ENCODE measurements at places on chromosomes 5 and 9.
A peak's percentile ranks its signal among the peaks of the same experiment; 100 is the strongest.

GRCh38 chr5:43192558-43193180 is 644 bp downstream of the NIM1K start:
- DNase-seq, result peak; percentile 28

DNA sequence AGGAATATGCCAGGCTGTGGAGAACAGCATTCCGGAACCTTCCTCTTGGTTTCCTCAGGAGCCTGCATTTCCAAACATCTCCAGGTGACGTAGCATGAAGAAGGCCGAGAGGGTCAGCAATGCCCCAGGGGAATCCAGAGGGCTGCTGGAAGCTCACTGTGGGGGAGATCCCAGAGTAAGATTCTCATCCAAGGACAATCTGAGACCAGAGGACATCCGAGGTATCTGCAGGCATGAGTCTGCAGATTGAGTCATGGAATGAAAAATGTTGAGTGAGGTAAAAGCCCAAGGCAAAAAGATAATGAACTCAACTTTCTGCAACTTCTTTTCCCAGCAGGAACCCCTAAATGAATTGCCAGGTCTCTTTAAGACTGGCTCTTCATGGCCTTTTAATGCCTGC is 73.5 kb downstream of the KIF4B start:
- peak; percentile 34 for DNase-seq

GRCh38 chr9:123049589-123050222 is 16.2 kb downstream of the GPR21 start:
- peak; percentile 91 for DNase-seq

GRCh38 chr5:180069589-180070247 is 1.8 kb downstream of the RNF130 start:
- no peak for DNase-seq

GRCh38 chr5:61746831-61747575 is 414.9 kb downstream of the ZSWIM6 start:
- DNase-seq, result no peak

- no peak for DNase-seq
These were observed 59.0 kb upstream of the PALM2AKAP2 start for GRCh38 chr9:109721001-109721400.

DNA sequence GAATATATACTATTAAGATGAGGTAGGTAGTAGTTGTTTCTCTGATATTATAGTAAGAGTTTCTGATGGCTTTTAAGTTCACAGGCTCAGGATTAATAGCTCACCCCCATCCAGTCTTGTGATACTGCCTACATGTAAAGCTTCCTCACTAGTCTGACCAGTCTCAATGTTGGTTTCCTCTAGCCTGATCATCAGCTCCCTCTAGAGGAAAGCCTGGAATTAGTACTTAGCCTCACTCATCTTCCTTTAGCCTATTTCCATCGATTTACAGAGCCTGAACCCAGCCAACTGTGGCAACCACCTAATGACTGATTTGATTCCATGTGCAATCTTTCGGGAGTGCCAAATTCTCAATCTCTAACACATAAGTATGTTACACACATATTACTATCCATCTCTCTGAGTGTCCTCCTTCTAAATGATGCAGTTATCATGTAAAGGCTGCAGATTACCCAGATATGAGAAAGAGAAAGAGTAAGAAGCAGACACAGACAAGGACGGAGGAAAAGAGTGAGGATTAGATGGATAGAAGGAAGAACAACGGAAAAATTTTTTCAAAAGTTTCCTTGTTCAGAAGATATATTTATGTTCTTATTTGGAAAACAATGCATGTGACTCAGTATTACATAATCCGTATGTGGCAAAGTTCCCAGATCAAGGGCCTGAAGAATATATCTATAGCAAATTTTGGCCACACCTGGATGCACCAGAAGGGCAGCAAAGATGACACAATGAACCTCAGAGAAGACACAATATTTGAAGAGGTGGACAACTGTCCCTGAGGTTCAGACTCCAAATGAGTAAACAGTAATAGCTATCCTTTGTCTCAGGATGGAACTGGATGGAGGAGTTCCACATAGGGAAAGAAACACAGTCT is 333.7 kb downstream of the ELAVL2 start:
- peak; percentile 1 for DNase-seq

DNA sequence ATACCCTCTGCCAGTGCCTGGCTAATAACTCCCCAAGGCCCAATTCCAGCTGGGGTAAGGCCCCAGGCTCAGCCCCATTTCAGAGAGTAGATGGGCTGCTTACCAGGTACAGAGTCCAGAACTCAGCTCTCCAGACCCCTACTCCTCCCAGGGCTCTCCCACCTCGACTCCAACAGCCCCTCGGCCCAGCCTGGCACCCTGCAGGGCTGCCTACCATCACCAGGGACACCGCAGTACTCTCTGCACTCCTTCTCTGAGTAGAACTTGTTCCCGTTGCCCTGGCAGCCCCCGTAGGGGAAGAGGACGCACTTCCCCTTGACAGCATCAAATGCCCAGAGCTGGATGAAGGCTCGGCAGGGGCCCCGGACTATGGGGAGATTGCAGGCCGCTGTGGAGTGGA is 17.4 kb downstream of the AMBP start:
- DNase-seq, result no peak

DNA sequence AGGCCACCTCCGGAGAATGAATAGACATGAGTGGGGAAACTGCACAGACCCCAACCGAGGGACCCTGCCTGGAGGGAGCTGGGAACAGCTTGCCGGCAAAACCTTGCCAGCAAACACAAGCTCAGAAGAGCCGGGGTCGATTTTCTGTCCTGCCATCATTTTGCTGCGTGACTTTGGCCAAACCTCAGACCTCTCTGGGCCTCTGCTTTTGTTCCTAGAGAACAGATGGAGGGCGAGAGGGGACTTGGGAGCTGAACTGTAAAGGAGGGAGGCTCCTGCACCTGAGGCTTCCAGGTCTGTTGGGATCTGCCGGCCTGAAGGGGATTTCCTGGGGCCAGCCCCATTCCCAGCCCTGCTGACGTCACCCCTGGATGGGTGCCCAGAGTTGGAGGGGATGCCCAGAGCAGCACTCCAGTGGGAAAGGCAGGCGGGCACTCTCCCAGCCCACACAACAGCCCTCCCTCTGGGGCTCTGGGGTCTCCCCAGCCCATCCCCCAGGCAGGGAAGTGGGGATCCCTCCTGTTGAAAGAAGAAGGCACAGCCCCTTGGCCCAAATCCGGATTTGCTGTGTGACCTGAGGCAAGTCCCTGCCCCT is 40.4 kb upstream of the SYNPO start:
- peak; percentile 80 for DNase-seq

DNA sequence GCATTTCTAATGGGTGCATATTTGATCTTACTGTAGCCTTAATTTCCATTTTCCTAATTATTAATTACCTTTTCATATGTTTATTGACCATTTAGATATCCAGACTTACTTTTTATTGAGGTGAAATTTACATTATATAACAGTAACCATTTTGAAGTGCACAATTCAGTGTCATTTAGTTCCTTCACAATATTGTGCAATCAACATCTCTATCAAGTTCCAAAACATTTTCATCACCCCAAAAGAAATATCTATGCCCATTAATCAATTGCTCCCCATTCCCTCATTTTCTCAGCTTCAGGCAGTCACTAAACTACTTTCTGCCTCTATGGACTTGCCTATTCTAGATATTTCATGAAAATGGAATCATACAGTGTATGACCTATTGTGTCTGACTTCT is 5.9 kb downstream of the COL15A1 start:
- no peak for DNase-seq

GRCh38 chr5:16780325-16780724 is 155.8 kb downstream of the MYO10 start:
- DNase-seq, result no peak

- DNase-seq, result no peak
These were observed 448.5 kb upstream of the GRAMD2B start for GRCh38 chr5:125974679-125975078.
